NCI-H446 treated with DMSO at 0.1 percent for 48 hours (cell line): ENCODE measurements at places on chromosomes 11 and 22.

- no peak for DNase-seq
Measured at GRCh38 chr11:71502871-71503435, 24.1 kb upstream of the KRTAP5-7 start.

DNA sequence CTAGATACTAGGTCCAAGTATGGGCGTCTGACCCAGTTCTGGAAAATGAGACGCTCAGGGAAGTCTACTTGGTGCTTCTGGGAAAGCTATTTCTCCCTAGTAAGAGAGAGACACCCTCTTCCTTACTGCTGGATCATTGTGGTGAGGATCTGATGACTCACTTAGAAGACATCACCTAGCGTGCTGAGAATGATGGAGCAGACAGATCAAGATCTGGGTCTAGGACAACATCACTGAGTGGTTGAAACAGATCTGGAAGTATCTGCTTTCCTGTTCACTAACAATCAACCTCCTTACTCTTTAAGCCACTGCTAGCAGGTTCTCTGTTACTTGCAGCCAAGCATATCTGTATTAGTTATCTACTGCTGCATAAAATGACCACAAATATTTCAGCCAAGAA is 38.3 kb upstream of the HMGXB4 start:
- no peak for DNase-seq

DNA sequence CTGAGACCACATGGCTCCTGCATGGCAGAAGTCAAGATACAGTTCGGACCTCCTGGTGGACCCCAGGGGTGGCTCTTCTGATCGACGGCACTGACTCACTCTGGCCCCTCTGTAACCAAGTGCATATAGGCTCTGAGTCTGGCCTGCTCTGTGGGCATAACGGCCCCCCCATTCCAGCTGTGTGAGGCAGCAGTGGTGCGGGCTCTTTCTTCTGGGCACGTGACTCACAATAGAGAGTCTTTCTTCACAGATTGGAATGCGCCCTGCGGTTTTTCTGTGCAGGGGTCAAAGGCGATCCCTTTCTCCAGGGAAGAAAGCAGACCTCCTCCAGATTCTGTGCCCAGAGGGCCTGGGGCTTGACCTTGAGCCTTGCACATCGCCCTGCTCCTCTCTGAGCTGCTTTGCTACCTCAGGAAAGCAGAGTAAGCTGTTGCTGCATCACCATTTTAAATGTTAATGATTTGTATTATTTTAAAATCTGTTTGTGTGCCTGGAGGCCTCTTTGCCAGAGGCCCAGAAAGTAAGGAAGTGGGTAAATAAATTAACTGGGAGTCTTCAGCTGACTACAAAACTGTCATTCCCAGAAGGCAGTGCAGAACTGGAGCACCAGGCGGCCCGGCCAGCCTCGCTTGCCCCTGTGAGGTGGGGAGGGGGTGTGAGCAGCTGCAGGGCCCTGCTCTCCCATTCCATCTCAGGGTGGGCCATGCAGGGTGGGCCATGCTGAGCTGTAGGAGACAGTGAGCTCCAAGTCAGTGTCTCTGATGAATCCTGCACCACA is 199.0 kb downstream of the GRIK4 start:
- no peak for DNase-seq

DNA sequence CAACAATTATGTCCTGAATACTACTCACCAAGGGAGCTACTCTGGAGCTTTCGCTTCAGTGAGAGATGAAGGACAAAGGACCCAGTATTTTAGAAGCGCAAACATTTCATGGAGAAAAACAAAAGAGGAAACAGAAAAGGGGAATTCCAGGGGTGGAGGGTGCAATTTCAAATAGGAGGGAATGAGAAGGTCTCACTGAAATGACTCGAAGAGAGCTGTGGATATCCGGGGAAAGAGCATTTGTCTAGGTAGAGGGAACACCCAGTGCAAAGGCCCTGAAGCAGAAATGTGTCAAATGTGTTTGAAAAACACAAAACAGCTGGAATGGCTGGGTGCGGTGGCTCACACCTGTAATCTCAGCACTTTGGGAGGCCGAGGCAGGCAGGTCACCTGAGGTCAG is 2.4 kb downstream of the RPS19BP1 start:
- DNase-seq, result no peak

GRCh38 chr11:106913141-106913540 is 105.1 kb downstream of the GUCY1A2 start:
- DNase-seq, result no peak

DNA sequence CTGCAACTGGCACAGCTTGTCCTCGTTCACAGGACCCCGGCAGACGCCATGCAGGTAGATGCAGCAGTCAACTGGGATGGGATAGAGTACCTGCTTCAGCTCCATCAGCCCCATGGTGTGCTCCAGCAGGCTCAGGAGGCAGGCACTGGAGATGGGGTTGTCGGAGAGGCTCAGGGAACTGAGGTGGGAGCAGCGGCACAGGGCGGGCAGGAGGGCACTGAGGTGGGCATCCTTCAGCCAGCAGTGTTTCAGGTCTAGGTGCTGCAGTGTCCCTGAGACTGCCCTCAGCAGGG is 8.7 kb upstream of the TOP3B start:
- DNase-seq, result no peak

GRCh38 chr11:134916421-134917213 is 504.6 kb upstream of the B3GAT1 start:
- DNase-seq, result no peak

DNA sequence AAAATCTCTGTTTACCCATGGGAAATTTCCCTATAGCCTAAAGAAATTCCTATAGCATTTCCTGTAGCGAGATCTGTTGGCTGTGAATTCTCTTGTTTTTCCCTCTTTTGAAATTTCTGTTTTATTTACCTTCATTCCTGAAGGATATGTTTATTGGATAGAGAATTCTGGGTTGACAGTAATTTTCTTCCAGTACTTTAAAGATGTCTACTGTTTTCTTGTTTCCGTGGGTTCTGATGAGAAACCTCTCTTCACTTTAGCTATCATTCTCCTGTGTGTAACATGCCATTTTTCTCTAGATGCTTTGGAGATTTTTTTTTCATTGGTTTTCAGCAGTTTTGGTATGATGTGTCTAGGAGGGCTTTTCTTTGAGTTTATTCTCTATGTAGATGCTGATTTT is 77.5 kb upstream of the SORL1-AS1 start:
- no peak for DNase-seq

GRCh38 chr11:66874232-66874631 is 17.4 kb downstream of the LRFN4 start:
- no peak for DNase-seq

- no peak for DNase-seq
Measured at GRCh38 chr11:12198251-12199222, 88.1 kb downstream of the MICAL2 start.

- DNase-seq, result no peak
Measured at GRCh38 chr11:102343809-102344208, 3.2 kb upstream of the BIRC2 start.

DNA sequence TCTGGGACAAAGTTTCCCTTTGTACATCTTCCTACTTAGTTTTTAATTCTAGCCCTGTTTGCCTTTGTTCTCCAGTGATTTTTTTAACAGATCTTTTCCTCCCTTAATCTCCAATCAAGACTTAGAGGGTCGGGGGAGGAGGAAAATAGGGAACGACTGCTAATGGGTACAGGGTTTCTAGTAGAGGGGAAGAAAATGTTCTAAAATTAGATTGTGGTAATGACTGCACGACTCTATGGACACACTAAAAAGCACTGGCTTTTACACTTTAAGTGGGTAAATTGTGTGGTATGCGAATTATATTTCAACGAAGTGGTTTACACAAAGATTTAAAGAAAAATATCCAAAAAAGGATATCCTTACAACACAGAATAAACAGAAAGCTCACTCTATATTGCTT is 110.0 kb upstream of the SPON1 start:
- no peak for DNase-seq

DNA sequence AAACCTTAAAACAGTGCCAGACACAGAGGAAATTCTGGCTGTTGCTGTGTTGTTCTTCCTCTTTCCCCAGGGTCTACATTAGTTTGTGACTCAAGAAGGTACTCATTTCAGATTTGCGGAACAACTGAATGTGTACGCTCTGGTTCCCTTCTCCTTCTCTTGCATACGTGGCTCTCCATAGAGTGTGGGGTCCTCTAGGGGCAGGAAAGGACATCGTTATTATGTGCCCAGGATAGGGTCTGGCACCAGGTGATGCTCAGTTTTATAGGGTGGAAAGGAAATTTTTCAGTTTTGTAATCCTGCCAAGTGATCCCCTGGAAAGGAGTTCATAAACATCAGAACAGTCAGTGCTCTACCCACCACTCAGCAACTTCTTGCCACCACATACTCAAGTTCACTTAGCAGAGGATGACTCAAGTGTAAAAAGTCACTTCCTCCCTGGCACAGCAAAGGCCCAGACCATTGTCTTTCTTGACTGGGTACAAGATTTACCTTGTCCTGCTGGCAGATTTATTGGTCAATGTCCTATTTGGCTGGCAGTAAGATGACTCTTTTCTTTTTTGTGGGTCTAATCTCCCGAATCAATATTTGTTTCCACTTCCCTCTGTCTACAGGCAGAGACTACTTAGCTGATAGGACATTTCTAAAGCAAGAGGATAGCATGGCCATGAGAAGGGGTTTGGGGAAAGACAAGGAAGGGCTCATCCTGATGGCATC is 246.0 kb upstream of the TENM4 start:
- DNase-seq, result no peak

GRCh38 chr11:10414659-10415058 is 40.4 kb upstream of the AMPD3 start:
- no peak for DNase-seq

DNA sequence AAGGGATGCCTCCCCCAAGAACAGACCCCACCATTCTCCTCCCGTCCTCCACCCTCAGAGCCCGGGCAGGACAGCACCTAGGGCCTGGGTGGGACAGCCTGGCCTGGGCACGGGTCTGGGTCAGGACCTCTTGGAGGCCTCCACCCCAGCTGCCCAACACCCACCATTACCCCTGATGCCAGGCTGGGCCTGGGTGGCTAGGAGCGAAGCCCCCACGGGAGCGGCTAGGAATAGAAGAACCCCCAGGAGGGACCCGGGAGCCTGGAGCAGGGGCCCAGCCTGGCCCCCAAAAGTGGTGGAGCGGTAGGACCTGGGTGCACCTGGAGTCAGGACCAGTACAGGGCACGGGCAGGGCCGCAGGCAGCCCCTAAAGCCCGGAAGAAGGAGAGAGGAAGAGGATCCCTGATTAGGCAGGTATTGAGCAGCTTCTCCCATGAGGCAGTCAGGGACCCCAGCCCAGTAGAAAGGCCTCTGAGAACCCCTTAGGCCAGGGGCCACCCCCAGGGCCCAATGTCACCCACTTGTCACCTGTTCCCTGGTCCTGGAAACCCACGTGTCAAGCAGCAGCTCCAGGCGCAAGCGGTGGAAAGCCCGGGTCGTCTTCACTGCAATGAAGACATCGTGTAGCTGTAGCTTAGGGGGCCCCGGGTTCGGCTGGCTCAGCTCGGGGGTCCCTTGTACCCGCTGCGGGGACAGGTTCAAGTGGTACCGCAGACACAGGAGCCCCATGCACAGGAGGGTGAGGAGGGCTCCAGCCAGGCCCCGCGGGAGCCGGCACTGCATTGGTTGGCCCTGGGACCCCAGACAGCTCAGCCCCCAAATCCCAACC is 575 bp downstream of the MFNG start:
- no peak for DNase-seq

DNA sequence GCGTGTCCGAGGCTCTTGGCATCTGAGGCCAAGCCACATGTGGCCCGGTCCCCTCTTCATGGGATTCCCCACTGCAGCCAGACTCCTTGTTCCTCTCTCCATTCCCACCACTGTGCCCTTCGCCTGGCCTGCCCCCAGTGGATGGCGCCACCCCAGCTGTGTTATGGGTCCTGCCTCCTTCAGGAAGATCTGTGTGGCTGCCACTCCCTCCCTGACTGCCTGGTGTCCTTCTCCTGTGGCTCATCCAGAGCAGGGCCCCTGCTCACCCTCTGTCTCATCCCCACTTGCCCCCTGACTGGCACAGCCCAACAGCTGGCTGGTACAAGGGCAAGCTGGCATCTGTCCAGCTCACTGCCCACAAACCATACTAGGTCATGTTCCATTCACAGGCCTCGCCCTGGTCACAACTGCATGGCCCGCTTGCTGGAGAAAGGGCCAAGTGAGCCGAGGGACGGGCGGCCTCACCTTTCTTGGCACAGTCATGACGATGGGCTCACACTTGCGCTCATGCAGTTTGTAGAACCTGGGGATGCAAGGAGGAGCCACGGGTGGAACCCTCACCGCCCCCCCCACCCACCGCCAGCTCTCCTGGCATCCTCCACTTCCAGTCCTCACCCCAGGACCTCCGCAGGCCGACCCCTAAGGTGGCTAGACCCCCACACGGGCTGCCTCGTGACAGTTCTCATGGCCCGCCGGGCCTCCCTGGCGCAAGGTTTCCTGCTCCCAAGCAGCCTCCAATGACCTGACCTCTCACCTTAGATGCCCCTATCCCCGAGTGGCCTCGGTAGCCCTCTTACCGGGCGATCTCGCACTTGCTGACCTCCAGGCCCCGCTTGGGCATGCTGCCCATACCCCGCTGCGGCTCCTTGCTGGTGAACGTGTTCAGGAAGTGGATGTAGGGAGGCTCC is 2.1 kb upstream of the PTPRCAP start:
- DNase-seq, result no peak

DNA sequence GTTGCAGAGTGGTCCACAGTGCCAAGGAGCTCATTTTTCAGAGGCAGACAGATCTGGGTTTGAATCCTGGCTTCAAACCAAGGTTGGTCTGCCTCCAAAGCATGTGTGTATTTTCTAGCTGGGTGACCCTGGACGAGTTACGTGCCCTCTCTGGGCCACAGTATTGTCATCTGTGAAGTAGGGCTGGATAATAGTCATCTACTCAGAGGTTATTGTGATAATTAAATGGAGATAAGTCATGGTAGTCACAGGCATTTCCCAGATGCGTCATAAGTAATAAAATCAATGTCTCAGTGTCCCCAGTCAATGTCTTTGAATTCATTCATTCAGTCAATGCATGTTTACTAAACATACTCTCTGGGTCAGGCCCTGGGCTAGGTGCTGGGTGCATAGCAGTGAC is 8.6 kb downstream of the OMP start:
- DNase-seq, result no peak

GRCh38 chr11:74689666-74690065 is 41.6 kb downstream of the CHRDL2 start:
- no peak for DNase-seq

GRCh38 chr11:121574801-121575200 is 122.0 kb upstream of the SORL1-AS1 start:
- no peak for DNase-seq

DNA sequence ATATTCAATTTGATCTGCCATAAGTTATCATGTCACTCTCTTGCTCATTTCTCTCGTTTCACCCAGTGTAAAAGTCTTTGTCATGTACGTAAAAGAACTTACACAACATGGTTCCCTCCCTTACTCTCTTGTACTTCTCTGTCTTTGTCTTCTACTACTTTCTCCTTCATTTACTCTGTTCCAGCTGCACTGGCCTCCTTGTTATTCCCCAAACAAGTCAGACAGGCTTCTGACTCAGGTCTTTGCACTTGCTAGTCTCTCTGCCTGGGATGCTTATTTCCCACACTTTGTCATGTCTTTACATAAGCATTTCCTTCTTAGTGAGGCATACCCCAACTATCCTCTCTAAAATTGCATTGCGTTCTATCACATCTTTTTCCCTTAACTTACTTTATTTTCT is 117.3 kb downstream of the CYP2R1 start:
- no peak for DNase-seq

- no peak for DNase-seq
Measured at GRCh38 chr11:79236541-79236971, 204.3 kb downstream of the TENM4 start.

GRCh38 chr22:22210889-22211833 is 33.4 kb upstream of the VPREB1 start:
- no peak for DNase-seq
